Bone marrow (tissue), 2 donors: ENCODE measurements at places on chromosomes 4 and X.

DNA sequence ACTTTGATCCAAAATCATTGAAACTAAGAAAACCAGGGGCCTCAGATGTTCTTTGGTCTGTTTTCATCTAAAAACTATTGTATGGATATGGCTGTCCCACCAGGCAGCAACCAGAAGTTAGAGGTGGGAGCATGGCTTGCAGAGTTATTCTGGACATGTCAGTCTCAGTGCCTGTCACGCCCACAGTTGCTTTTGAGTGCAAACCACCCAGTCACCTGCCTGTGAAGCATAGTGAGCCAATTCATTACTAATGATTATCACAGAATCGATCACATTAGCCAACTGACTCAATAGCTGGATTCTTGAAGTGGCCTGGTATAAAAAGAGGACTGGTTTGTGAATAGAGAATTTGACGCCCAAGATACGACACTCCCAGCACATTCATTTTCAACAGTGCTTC, 104.2 kb upstream of the SORBS2 start:
- no peak for DNase-seq

GRCh38 chr4:2154215-2154740, 87.6 kb downstream of the HAUS3 start:
- no peak for DNase-seq

GRCh38 chrX:92224406-92224805, 445.2 kb downstream of the PCDH11X start:
- no peak for DNase-seq

DNA sequence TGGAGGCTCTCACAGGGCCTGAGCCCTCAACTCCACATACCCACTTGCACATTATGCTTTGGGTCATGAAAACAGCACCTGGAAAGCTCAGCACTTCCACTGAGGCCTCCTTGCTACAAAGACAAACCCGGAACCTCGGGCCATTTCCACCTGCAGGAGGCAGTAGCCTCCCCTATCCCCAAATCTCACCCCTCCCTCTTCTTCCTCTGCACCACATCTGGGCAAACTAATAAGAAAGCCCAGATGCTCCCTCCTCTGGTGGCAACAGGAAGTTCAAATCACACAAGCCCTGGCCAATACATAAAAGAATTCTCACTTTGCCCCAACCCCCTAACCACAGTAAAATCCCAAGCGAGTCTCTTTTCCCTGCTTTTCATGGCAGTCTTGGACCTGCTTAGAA, 136.4 kb downstream of the MAPK10 start:
- no peak for DNase-seq

- DNase-seq, result no peak
Measured at GRCh38 chr4:2781911-2782310, 11.0 kb upstream of the SH3BP2 start.

DNA sequence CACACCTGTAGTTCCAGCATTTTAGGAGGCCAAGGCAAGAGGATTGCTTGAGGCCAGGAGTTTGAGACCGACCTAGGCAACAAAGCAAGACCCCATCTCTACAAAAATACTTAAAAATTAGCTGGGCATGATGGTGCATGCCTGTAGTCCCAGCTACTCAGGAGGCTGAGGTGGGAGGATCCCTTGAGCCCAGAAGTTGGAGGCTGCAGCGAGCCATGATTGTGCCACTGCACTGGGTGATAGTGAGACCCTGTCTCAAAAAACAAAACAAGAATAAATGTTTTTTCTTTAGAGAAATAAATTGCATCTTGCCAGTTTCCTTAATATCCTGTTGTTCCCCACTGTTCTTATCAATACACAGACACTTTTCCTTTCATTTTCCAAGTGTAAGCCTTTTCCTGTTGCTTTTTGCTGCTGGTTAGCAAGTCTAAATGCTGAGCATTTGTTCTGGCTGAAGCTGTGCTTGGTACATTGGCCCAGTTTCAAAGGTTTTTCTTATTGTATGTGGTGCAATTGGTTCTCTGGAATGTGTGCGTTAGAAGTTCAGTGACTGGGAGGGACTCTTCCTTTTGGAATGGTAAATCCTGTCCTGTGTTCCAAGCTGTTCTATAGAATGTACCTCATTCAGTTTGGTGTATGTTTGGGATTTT, 98.2 kb downstream of the AFF1 start:
- no peak for DNase-seq

GRCh38 chr4:110164251-110164650, 34.2 kb downstream of the ELOVL6 start:
- DNase-seq, result no peak

- no peak for DNase-seq
Measured at GRCh38 chr4:168891688-168892087, 118.4 kb downstream of the CBR4 start.

DNA sequence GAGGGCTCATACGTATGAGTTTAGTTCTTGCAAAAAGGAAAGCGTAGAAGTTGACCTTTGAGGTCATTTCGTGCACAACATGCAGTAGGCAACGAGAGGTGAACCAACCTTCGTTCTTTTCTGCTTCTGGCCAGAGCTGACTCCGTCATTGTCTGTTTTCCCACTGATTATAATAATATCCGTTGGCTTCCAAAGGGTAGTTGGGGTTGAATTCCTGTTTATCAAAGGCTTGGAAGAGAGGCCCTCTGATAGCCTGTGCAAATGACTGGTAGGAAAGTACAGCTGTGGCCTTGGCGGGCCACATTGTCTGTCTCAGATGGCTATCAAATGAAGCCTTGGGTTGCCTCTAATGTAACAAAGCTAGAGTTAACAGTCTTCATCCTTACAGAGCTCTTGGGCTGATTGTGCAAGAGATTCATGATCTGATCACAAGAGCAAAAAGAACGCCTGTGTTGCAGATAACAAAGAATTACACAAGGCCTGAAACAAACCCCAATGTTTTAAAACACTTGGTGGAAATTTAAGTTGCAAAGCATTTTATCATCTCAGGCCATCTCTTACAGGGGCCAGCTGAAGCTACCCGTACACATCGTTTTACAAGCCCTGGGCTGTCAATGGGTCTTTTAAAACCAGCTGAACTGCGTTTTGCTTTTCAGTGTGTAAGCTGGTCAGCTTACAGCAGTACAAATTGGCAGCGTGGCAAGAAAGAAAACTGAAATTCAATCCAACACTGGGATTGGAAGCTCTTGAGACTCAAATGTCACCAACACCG, 46.1 kb upstream of the FAM9C start:
- no peak for DNase-seq

DNA sequence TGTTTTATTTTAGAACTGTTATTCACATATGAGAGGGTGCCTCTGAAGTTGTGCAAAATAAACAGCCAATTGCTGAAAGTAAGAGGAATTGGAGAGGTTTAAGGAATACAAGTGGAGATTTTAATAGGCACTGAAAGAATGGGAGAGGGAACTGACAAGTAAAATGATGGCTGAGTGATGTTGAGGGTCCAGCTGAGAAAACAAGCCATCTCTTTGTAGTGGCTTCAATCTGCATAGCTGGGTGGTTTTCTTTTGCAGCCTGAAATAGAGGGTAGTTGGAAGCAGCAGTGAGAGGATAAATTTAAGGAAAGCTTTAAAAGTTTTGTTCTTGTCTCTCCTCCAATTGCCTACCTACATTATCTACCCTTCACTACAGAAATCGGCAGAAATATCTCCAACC, 106.7 kb upstream of the DGKK start:
- DNase-seq, result no peak

GRCh38 chrX:8653956-8654355, 78.0 kb downstream of the ANOS1 start:
- no peak for DNase-seq

GRCh38 chr4:23324021-23324690, 565.7 kb downstream of the PPARGC1A start:
- DNase-seq, result no peak

DNA sequence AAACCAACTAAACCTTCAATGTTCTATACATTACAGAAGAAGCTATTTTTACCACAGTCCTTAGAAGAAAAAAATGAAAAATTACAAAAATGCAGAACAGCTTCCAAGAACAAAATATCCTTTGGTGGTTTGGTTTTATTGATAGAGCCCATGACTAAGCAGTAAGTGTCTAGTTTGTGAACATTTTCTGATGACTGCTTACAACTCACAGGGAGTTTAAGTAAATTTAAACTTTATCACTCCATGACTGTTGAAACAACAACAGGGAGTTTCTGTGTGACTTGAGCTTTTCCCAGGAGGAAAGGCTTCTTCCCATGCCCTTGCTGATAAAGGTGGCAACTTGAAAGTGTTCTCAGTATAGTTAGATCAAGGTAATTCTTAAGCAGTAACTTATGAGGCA, 2.9 kb downstream of the PF4 start:
- DNase-seq, result peak; percentile 60

DNA sequence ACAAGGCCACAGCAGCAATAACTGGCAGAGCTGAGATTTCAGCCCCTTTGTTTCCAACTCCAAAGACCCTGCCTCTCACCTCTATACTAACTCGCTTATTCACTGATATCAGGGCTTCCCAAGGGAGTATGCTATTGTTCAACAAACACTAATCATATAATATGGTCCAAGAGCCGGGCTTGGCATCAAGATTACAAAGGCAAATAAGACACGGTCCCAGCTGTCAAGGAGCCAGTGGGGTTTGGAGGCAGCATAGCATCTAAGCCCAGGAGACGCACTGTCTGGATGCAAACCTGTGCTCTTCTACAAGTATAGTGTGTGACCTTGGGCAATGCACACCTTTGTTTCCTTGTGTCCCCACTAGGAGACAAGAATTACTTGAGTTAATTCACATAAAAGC, 28.7 kb downstream of the PAPSS1 start:
- DNase-seq, result no peak

DNA sequence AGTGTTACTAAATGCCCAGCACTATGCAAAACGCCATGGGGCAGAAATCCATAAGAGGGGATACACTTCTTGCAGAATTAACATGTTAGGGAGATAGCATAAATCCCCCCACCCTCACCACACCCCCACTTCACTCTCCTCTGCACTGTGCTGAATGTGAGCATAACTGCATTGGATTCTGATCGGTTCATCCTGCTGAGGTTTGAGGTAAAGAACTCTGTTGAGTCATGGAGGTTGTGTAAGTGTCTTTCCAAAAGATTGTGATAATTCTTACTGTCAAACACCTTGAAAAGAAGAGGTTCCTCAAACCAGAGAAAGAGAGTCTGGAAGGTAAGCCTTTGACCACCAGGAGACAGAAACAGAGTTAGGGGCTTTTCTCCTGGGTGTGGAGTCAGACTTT, 43.6 kb downstream of the RBM47 start:
- DNase-seq, result no peak

DNA sequence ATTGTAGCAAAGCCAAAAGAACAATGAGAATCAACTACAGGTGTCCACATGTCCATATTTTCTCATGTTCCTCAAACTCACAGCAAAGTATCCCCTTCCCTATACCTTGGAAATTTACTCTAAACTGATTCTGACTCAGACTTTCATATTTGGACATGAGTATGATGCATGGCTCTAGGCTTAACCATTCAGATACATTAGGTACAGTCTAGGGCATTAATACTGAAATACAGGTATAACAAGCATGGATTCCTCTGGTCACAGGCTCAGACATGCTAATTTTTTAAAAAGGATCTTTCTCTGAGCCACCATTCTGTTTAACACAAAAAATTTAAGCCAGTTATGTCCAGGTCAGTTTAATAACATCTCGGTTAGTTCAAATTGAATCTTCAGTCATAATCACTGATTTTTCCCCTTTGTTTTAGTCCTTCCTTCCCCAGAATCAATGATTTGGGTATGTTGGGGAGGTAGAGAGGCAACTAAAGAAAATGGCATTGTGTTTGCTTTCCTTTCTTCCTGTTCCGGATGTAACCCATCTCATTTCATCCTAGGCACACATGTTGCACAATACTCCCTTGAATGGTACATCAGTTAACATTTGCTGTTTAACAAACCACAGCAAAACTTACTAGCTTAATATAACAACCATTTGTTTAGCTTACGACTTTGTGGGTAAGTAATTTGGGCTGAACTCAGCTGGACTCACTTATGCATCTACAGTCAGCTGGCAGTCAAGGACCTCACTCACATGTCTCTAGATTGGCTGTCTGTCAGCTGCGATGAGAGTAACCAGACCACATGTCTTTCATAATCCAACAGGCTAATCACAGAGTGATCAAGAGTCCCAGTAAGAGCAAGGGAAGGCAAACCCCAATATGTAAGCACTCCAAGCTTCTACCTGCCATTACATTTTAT, 75.3 kb upstream of the GRIA3 start:
- DNase-seq, result no peak

- no peak for DNase-seq
Measured at GRCh38 chrX:67673741-67674274, 130.0 kb downstream of the AR start.

GRCh38 chrX:35444671-35445355, 353.3 kb upstream of the MAGEB16 start:
- DNase-seq, result no peak

DNA sequence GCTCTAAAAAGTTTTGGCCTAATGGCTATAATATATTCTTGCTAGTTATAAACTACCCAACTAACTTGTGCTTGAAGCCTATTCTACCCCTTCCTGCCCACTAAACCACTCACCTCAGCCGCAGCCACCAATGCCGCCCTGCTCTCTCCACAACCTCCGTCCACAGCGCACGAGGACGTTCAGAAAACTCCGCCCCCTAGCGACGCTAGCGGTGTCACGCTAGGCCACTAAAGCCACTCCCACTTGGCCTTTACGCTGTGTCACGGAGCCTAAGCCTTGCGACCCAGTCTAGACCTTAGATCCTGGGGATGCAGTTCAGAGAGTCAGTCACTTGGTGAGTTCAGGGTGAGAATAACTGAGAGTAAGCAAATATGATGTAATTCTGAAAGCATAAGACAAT, at the start of gene TEX11:
Gene TEX11, minus strand, starts transcription at position 171 of the 400 bp plus-strand sequence. CDS start 922 bp downstream, outside the sequence.
- DNase-seq, result no peak

- no peak for DNase-seq
Measured at GRCh38 chrX:12229986-12230385, 91.7 kb downstream of the FRMPD4 start.

- DNase-seq, result no peak
Measured at GRCh38 chr4:170083541-170083940, 6.2 kb downstream of the AADAT start.

- DNase-seq, result peak; percentile 46
Measured at GRCh38 chr4:38803833-38804653, 548 bp downstream of the TLR1 start.
